Karpas-422 (cell line): ENCODE measurements at places on chromosomes 2 and 18.

DNA sequence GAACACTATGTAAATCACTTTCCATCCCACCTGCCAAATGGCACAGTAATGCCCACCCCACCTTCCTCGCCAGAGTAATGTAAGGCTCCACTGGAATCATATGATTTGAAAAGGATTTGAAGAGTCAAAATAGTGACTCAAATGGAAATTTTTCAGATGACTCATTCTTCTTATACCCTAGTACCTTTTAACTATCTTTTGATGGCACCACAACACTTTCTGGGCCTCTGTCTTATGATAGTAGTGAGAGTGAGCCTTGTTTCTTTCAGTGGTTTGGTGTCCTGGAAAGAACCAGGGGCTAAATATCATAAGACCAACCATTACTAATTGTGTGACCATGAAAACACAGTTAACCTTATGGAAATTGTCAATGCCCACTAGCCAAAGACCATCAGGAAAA, 235.4 kb upstream of the SLC14A2 start:
- no peak for DNase-seq

DNA sequence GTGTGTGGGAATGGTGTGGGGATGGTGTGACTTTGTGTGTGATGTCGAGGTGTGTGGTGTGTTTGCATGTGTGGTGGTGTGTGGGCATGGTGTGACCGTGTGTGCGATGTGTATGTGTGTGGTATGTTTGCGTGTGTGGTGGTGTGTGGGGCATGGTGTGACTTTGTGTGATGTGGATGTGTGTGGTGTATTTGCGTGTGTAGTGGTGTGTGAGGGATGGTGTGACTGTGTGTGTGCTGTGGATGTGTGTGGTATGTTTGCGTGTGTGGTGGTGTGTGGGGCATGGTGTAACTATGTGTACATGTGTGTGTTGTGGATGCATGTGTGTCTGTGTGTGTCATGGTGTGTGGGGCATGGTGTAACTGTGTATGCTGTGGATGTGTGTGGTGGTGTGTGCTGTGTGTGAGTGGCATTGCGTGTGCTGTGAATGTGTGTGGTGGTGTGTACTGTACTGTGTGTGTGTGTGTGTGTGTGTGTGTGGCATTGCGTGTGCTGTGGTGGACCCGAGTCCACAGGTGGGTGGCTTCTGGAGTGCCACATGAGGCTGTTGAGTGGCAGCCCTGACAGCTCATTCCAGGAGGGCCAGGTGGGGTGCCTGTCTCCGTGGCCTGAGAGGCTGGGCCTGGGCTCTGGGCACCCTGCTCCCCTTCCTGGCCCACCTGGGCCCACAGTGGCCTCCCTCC, 14.7 kb downstream of the ODC1 start:
- no peak for DNase-seq

GRCh38 chr18:37272226-37272625, 293.4 kb downstream of the CELF4 start:
- DNase-seq, result no peak

DNA sequence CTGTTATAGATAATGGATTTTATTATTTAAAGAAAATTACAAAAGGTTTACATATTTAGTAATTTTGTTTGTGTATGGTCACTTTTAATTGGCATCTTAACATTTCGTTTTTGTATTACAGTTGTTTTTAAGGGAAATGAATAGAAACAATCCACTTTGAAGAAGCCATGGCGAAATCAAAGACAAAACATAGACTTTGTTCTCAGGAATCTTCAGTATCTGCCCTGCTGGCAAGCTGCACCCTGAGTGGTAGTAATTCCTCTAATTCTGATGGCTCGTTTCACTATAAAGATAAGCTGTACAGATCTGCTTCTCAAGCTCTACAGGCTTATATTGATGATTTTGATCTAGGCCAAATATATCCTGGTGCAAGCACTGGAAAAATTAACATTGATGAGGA, 2.7 kb downstream of the C18orf54 start:
- no peak for DNase-seq

- no peak for DNase-seq
Measured at GRCh38 chr2:28592481-28592880, 96.6 kb downstream of the PLB1 start.

GRCh38 chr2:69036926-69037325, 23.9 kb downstream of the ANTXR1 start:
- DNase-seq, result no peak

DNA sequence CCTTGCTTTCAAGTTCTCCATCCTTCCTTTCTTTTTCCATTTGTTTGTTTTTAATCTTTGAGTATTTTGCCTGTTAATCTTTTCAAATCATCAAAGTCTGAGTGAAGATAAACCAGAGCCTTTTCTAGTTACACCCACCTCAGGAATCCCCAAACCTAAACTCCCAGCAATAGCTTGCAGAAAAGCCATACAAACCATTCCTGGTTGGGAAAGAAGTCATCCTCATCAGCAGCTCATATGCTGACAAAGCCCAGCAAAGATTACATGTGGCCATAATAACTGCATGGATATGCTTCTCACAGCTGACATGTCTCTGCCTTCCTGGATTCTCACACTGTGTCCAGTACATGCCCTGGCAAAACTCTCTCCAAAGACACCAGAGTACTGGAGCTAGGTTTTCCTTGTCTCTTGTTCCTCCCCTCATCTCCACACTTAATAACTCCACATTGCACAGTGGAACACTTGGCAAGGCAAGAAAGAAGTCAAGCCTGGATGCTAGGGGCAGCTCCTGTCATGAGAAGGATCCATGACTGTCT, 126.4 kb upstream of the TLK1 start:
- no peak for DNase-seq

DNA sequence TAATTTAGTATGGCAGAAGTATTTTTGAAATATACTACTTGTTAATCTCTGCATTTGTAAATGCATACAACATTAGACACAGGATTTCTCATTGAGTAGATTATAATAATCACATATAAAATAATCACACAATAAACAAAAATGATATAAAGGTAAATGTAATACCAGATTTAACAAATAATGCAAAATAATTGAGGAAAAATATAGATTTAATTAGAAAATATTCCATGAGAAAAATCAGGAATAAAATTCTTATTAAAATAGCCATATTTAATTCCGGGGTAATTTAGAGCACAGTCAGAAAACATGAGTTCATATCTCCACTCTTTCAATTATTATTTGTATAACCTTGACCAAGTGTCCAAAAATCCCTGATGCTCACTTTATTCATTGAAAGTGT, 385.9 kb upstream of the SYT4 start:
- DNase-seq, result no peak

- DNase-seq, result no peak
Measured at GRCh38 chr2:146437712-146438111, 1407.1 kb upstream of the ACVR2A start.

DNA sequence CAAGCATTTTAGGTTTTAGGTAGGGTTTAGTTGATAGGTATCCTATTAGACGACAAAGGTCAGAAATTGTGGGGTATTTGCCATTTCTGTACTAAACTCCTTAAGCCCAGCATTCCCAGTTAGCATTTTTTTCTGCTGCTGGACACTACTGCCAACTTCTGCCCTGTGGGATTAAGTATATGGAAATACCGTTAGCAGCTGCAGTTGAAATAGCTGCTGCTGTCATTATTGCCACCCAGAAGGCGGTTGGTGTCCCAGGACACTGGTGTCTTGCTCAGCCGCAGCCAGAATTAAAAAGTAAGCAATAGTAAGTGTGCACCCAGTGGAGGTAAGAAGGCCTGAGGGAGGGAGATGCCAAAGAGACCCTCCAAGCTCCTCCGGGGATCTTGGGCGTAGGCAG, 1.9 kb upstream of the UXS1 start:
- no peak for DNase-seq

DNA sequence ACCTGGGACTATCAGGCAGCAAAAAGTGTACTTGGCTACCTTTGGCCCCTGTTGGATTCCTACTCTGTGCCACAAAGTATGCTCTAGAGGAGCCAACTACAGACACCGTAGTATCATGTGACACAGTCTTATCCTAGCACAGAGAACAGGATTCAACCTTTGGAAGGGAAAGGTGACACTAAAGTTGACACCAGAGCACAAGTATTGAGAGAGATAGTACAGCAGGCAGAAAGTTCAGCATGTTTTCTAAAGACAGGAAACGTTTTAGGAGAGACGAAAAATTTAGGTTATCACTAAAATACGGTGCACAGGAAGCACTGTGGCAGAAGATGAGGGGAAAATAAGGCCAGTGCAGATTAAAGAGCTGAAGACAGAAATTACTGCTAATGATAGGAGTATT, 18.6 kb downstream of the SMAD2 start:
- no peak for DNase-seq

- DNase-seq, result no peak
Measured at GRCh38 chr2:217539126-217539525, 463.7 kb downstream of the TNS1 start.

- no peak for DNase-seq
Measured at GRCh38 chr2:3041246-3041645, 336.4 kb downstream of the EIPR1 start.

- no peak for DNase-seq
Measured at GRCh38 chr2:132497591-132497990, 81.0 kb downstream of the GPR39 start.

GRCh38 chr2:174577967-174578589, 19.5 kb downstream of the WIPF1 start:
- peak; percentile 92 for DNase-seq

- DNase-seq, result no peak
Measured at GRCh38 chr2:201888426-201888800, 82.1 kb downstream of the CDK15 start.

DNA sequence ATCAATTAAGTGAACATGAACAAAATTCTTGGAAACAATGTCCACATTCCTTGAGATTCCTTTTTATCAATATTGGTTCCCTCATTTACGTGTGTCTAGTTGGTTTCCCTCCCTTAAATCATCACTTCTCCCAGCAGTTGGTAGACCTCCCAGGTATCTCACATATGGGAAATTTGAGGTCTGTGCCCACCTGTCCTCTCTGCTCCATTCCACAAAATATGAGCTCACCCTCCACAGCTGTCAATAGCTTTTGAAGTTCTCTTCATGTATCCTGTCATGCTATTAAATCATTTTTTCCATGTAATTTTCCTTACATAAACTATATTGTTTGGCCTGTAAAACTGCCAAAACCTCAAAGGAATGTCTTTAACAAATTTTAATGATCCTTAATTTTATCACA, 992.2 kb upstream of the ACVR2A start:
- no peak for DNase-seq

GRCh38 chr2:138507267-138507666, 5.7 kb downstream of the SPOPL start:
- no peak for DNase-seq

DNA sequence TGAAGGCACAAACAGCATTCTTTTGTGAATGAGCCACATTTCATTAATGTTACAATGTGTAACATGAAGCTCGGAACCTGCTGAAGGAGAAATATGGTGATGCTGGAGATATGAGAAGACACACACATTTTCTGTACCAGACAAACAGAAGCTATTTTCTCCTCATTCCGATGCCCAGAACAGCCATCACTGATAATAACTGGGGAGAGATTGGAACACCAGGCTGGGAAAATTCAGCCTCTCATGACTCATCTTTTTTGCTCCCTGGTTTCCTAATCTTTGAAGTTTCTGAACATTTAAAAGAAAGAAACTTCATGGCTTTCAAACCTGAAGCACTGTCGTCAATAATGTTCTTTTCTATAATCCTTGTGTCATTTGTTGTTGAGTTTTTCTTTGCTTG, 110.9 kb downstream of the LYPD6 start:
- no peak for DNase-seq

GRCh38 chr2:219002395-219003266, 9.4 kb upstream of the CRYBA2 start:
- no peak for DNase-seq

- no peak for DNase-seq
Measured at GRCh38 chr2:211103989-211104388, 547.6 kb downstream of the CPS1 start.

DNA sequence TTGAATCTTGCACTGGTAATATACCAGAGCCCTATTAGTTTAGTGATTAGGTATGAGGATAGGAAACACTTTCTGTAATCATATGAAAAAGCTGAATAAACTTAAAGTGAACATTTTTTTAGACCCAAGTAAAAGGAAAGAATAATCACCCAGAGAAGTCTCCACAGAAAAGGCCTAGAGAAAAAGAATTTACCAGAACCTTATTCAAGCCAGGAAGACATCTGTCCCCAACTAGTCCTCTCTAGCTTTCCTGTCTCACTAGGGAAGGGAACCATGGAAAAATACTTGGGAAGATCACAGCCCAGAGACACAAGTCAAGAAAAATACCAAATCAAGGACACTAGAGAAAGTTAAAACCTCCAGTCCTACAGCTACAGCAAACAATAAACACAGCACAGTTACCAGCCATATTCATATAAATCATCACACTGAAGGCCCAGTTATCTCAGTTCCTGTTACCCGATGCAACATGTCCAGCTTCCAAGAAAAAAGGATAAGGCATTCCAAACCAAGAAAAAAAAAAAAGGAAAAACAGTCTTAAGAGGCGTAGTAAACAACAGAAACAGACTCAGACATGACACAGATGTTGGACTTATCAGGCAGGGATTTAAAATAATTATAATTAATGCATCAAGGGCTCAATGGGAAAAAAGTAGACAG, 461.5 kb downstream of the IRS1 start:
- DNase-seq, result no peak

GRCh38 chr2:25269233-25269632, 72.5 kb downstream of the DNMT3A start:
- no peak for DNase-seq

- no peak for DNase-seq
Measured at GRCh38 chr2:39437522-39438296, 624 bp upstream of the MAP4K3 start.

DNA sequence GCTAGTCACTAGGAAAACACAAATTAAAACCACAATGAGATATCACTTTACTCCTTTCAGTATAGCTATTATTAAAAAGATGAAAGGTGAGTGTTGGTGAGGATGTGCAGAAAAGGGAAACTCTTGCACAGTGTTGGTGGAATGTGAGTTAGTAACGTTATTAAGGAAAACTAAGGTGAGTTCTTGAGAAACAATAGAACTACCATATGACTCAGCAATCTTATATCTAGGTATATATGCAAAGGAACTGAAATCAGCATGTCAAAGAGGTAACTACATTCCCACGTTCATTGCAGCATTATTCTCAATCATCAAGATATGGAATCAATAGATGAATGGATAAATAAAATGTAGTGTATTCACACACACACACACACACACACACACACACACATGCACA, 117.3 kb upstream of the HNMT start:
- no peak for DNase-seq
